WTC11 (cell line): ENCODE measurements at places on chromosomes 16 and 17. TPM values are rescaled to one million over a fixed set of nuclear protein-coding genes. Genes with fewer than 3 reads are reported as not detected.
A peak's percentile ranks its signal among the peaks of the same experiment; 100 is the strongest.

Gene MILR1
- total RNA-seq: not detected in 3 replicates

DNA sequence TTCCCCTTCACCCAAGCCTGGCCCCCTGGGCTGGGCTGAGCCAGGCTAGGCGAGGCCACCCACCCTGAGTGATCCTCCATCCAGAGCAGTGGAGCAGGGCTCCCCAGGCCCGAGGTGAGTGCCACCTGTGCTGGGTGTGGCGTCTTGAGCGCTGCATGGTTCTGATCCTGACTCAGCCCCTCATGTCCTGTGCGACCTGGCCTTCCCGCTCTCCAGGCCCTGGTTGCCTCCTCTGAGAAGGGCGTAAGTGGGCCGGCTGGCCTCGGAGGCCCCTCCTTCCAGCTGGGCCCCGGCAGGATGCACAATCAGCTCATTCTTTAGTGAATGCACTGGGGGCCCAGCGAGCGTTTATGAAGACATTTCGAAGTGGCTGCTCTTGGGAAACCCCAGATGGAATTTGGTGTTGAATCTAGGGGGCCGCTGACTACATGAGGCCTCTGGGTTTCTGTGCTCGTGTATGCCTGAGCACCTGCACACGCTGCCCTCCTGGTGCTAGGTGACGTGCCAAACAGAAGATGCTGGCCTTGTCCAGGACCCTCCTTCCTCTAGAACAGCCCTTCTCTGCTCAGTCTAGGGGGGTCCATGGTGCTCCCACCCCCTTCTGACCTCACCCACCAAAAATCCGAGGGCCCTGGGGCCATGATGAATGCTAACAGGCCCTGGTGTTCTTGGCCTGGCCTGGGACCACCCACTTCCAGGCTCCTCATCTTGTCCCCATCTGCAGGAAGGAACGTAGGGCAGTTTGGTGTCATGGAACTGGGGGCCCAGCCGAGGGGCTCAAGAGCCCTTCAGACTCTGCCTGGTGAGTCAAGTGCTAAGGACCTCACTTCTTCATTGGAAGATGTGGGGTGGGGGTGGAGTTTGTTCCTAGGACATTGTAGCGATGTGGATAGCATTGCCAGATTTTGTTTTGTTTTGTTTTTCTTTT lies 3.6 kb upstream of the TMEM92 start:
- no peak overlapping the region for H3K4me3 ChIP-seq
- peak; percentile 3 for DNase-seq
- peaks cover 46% of the 10 kb centered on the region for H3K4me1 ChIP-seq

- H3K27ac ChIP-seq: no peak overlapping the region; the same call in 1 of the 2 replicates
- H3K27me3 ChIP-seq: peaks cover 5% of the 10 kb centered on the region; the same call in 1 of the 2 replicates
- peaks cover 21% of the 10 kb centered on the region for H3K4me1 ChIP-seq
- peaks cover 12% of the 10 kb centered on the region for H3K36me3 ChIP-seq
- DNase-seq: no peak
These were observed 205.1 kb upstream of the MAF start for GRCh38 chr16:79805621-79806020.

DNA sequence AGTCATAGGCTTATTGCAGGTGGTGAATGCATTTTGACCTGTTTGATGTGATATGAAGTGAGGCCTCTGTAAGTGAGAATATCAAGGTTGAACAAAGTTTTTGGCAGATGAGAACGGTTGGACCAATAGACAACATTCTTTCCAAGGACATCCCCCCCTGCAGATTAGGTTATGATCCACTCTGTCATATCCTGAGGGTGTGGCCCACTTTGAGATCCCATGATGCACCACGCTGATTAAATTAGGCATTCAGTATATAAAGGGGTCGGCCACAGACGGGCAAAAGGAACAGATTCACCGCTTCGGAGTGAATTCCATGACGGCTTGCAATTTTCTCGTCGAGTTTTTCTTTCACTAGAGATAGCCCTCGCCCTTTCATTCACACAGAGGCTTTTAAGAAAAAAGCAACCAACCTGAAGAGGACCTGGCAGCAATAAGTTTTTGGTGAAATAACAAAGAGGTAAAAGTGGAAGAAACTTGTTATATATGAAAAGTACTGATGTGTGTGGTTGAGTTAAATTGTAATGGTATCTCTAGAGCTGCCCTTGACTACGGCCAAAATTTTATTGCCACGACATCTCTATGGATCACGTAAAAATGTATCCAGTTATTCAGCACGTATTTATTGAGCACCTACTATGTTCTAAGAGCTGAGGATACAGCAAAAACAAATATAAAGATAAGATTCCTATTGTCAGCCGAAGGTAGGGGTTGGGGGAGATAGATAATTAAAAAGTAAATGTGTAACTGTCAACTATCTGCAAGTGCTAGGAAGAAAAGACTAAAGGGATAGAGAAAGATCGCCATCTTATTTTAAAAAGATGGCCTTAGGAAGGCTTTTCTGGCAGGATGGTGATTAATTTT lies 1.7 kb upstream of the RBBP6 start:
- peak overlapping the region; percentile 31; the same call in 1 of the 2 replicates for H3K4me3 ChIP-seq
- no peak for DNase-seq
- no peaks in the 10 kb centered on the region for H3K27me3 ChIP-seq
- H3K27ac ChIP-seq: no peak overlapping the region

- DNase-seq: no peak
- H3K27ac ChIP-seq: no peak overlapping the region
- no peaks in the 10 kb centered on the region; the same call in 1 of the 2 replicates for H3K27me3 ChIP-seq
- no peak overlapping the region for H3K4me3 ChIP-seq
- H3K36me3 ChIP-seq: no peaks in the 10 kb centered on the region
These were observed 110.5 kb downstream of the PMP22 start for GRCh38 chr17:15154618-15155017.

DNA sequence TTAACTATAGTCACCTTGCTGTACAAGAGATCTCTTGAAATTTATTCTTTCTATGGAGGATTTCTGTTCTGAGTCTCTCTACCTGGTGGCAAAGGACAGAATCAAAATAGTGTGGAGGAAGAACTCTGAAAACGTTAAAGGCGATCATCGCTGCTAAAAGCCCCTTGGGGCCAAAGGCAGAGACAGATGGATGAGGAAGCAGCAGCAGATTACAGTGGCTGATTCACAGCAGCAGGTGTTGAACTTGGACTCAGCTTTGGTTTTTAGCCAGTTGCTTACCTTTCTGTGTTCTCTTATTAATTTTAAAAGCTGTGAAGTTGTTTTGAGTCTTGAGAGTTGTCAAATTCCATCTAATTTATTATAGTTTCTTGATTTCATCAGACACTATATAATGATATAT lies 956.1 kb upstream of the GOT2 start:
- no peaks in the 10 kb centered on the region; the same call in none of the 2 replicates for H3K27me3 ChIP-seq
- peaks cover 31% of the 10 kb centered on the region for H3K36me3 ChIP-seq
- H3K27ac ChIP-seq: no peak overlapping the region
- peaks cover 21% of the 10 kb centered on the region for H3K4me1 ChIP-seq

GRCh38 chr17:55348749-55349354 lies 72.8 kb downstream of the MMD start:
- peak; percentile 31 for DNase-seq
- H3K4me3 ChIP-seq: no peak overlapping the region
- H3K27ac ChIP-seq: no peak overlapping the region; the same call in 1 of the 2 replicates

GRCh38 chr17:43591779-43592562 lies 45.8 kb upstream of the ETV4 start:
- peaks cover 22% of the 10 kb centered on the region for H3K4me1 ChIP-seq
- peaks cover 3% of the 10 kb centered on the region; the same call in 1 of the 2 replicates for H3K36me3 ChIP-seq
- peaks cover 7% of the 10 kb centered on the region; the same call in 1 of the 2 replicates for H3K27me3 ChIP-seq
- no peak overlapping the region for H3K4me3 ChIP-seq

- H3K4me3 ChIP-seq: no peak overlapping the region
- no peak for DNase-seq
- peak overlapping the region; percentile 35 for H3K27ac ChIP-seq
These were observed 211.4 kb upstream of the ERCC4 start for GRCh38 chr16:13708347-13709120.

Gene KLHL10
- total RNA-seq: 0.14 to 0.35 TPM (median 0.14 TPM) in 3 replicates

GRCh38 chr16:3589441-3589921 lies 12.3 kb upstream of the NLRC3 start:
- peaks cover 37% of the 10 kb centered on the region for H3K36me3 ChIP-seq
- DNase-seq: no peak
- no peaks in the 10 kb centered on the region; the same call in 1 of the 2 replicates for H3K27me3 ChIP-seq
- H3K4me3 ChIP-seq: no peak overlapping the region
- H3K27ac ChIP-seq: no peak overlapping the region

Gene GAS7
- total RNA-seq: 12.3 to 13.9 TPM (median 13.4 TPM) in 3 replicates

Gene SALL1
- 63.9 to 67.0 TPM (median 65.0 TPM) in 3 replicates for total RNA-seq

- H3K27me3 ChIP-seq: peaks cover 35% of the 10 kb centered on the region
- H3K4me3 ChIP-seq: no peak overlapping the region
- DNase-seq: no peak
- H3K27ac ChIP-seq: no peak overlapping the region
These were observed 2.1 kb downstream of the P2RX5 start for GRCh38 chr17:3693829-3694231.

DNA sequence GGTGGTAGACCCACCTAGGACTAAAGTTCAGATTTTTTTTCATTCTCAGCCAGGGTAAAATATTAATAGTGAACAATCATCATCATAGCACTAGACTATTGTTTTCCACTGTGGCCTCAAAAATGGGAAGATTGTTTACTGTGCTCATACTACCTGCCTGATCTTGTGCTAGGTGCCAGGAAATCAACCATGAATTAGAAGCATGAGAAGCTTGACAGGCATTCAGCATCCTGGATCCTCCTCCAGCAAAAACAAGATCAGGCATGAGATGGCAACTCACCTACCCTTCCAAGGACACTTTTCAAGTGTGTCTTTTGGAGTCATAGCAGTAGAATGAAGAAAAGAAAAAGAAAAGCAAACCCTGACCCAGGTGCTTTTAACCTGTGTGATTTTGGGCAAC lies 174.2 kb downstream of the CYLD start:
- H3K27ac ChIP-seq: no peak overlapping the region
- no peaks in the 10 kb centered on the region for H3K4me1 ChIP-seq
- H3K36me3 ChIP-seq: no peaks in the 10 kb centered on the region
- H3K27me3 ChIP-seq: no peaks in the 10 kb centered on the region
- no peak overlapping the region for H3K4me3 ChIP-seq

DNA sequence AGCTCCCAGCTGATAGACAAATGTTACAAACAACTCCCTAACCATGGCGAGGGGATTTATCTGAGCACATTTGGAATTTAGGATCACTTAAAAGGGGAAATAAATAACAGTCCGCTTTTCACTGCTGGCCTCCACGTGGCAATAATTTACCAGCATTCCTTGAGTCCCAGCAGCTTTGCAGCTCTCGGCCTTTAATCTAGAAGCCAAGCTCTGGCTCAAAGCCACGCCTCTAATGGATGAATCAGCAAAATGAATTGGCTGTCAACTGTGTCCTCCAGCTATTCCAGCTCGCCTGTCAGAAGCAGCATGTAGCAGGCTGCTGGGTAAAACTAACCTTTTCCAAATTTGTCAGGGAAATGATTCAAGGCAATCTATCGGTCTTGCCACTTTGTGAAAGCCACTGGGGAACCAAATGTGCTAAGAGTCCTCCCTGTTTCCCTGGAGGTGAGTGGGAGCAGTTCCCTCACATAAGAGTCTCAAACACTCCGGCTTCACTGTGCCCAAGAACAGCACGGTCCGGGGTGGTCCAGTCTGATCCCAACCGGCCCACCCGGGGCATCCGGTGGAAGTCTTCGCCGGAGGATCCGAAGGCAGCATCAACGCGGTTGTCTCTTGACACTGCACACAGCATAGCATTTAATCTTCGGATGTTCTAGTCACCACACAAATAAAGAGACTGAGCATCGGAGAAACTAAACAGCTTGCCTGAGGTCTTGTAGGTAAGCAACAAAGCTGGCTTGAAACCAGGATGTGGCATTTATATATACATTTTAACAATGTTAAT lies 143.3 kb downstream of the PARN start:
- no peak overlapping the region for H3K4me3 ChIP-seq
- H3K27me3 ChIP-seq: no peaks in the 10 kb centered on the region
- H3K36me3 ChIP-seq: peaks cover 4% of the 10 kb centered on the region
- DNase-seq: no peak
- H3K27ac ChIP-seq: peak overlapping the region; percentile 44

DNA sequence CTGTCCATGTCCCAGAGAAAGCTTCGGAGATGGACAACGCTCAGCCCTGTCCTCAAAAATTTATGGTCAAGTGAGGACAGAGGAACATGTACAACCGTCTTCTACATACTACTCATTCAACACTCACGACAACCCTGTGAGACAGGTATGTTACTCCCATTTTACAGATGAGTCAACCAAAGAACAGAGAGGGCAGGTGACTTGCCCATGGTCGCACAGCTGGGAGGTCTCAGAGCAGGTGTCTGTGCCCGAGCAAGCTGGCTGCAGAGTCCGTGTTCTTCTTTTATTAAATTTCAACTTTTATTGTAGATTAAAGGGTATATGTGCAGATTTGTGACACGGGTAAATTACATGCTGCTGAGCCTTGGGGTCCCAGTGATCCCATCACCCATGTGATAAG lies 5.8 kb upstream of the WFDC1 start:
- no peaks in the 10 kb centered on the region; the same call in 1 of the 2 replicates for H3K27me3 ChIP-seq
- peaks cover 25% of the 10 kb centered on the region for H3K4me1 ChIP-seq
- H3K4me3 ChIP-seq: no peak overlapping the region
- no peak overlapping the region for H3K27ac ChIP-seq

- H3K27me3 ChIP-seq: peaks cover 4% of the 10 kb centered on the region; the same call in 1 of the 2 replicates
- H3K4me3 ChIP-seq: peak overlapping the region; percentile 93
- DNase-seq: no peak
- peaks cover 19% of the 10 kb centered on the region for H3K36me3 ChIP-seq
- H3K4me1 ChIP-seq: peaks cover 9% of the 10 kb centered on the region
These were observed 794 bp downstream of the ANKS3 start for GRCh38 chr16:4733211-4733742.

- H3K4me3 ChIP-seq: no peak overlapping the region
- no peak for DNase-seq
- H3K4me1 ChIP-seq: peaks cover 30% of the 10 kb centered on the region
These were observed 3.4 kb upstream of the NAT9 start for GRCh38 chr17:74779501-74779900.

DNA sequence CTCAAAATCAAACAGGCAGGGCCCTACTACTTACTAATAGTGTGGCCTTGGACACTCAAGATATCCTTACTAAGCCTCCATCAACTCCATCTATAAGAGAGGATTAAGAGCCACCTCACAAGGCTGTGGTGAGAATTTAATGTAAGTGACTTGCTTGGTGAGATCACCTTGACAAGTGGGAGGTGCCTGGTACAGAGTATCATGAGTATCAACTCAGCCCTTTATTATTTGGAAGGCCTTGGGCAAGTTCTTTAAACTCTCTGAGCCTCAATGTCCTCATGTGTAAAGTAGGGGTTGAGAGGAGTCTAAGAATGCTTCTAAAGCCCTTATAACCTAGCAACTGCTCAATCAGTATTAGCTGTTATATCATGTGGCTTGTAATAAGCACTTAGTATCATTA lies 15.0 kb downstream of the THUMPD1 start:
- no peak overlapping the region for H3K27ac ChIP-seq
- no peak overlapping the region for H3K4me3 ChIP-seq
- H3K27me3 ChIP-seq: peaks cover 3% of the 10 kb centered on the region; the same call in 1 of the 2 replicates
- no peaks in the 10 kb centered on the region for H3K4me1 ChIP-seq

Gene KCNAB3
- total RNA-seq: 3.2 to 6.7 TPM (median 6.5 TPM) in 3 replicates
